ENCODE measurements at places on chromosomes 2 and 18.
A peak's percentile ranks its signal among the peaks of the same experiment; 100 is the strongest.

GRCh38 chr2:239916205-239917124, 108.7 kb downstream of the NDUFA10 start:
- DNase-seq: no peak

DNA sequence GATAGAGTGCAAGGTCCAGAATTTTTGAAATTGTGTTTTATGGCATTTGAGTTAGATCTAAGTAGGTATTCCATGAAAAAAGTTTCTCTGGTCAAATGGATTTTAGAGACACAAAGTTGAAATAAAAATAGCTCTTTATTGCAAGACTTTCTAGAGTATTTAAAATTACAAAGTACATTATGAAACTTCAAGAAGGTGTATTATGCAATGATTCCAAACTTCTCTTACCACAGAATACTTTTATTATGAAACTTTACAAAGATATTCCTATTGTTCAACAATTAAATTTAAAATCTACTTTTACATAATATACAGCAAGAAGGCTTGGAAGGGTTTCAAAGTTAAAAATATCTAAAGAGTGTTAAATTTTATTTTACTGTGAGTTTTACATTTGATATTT, 65.9 kb downstream of the CALCRL start:
- no peak for DNase-seq

DNA sequence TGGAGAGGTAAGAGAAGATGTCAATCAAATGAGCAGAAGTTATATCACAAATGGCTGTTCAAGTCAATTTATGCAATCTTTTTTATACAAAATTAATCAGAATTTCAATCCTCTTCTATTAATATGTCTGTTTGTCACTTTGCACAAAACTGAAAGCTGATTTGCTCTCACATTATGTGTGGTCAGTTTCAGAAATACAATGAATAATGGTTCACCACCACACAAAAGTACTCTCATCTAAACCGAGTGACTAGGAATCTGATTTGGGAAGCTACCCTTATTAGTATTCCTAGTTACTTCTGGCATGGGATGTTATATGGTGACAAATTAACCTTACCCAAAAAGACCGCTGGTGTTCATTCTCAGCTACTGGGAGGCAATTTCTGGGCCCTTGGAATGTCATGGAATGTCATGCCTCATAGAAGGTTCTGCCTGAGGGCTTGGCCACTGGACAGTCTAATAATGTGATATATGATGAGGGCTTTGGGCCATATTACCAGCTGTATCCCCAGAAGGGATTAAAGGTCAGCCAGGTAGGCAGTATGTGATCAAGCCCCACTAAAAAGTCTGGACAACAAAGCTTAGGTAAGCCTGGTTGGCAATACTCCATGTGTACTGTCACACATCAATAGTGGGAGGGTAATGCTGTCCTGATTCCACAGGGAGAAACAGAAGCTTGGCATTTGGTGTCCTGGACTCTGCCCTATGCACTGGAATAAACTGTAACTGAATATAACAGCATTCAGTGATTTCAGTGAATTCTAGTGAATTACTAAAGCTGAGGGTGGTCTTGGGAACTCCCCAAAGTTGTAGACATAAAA, 113.2 kb downstream of the PIGN start:
- DNase-seq: no peak

DNA sequence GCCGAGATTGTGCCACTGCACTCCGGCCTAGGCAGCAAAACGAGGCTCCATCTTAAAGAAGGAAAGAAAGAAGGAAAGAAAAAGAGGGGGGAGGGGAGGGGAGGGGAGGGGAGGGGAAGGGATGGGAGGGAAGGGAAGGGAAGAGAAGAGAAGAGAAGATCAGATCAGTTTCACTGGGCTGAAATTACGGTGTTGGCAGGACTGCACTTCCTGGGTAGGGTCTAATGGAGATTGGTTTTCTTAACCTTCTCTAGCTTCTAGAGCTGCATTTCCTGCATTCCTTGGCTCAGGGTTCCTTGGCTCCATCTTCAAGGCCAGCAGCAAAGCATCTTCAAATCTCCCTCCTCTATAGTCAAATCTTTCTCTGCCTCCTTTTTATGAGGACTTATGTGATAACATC, 349.1 kb upstream of the CRIM1 start:
- no peak for DNase-seq

DNA sequence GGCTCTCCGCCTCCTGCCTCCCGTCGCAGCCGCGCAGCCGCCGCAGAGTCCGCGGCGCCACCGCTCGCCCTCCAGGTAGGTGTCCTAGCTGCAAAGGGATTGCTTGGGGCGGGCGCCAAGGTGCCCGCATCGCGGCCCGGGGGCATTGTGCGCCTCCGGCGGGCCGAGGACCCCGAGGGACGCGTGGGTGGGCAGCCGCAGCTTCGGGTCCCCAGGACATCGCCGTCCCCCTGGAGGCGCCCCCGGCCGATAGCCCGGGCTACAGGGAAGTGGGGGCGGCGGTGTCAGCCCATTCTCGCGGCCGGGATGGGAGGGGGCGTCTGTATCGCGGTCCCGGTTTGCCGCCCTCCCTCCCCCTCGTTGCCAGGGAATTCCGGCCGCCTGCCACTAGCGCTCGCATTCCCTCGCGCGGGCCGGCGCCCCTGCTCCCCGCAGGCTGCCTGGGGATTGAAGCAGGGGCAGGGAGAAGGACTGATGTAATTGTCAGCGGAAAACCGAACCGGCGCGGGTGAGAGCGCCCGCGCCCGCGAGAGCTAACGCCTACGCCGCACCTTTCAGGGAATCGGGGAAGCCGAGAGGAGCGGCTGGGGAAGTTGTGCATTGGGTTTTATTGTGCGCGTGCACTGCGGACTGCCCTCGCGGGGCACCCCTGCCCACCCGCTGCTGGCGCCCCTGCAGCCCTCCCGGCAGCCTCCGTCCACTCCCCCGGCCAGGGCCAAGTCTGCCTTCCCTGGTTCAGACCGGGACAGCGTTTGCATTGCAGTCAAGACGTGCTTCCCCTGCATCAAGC, 483 bp downstream of the OSBPL6 start:
- peak; percentile 46 for DNase-seq

DNA sequence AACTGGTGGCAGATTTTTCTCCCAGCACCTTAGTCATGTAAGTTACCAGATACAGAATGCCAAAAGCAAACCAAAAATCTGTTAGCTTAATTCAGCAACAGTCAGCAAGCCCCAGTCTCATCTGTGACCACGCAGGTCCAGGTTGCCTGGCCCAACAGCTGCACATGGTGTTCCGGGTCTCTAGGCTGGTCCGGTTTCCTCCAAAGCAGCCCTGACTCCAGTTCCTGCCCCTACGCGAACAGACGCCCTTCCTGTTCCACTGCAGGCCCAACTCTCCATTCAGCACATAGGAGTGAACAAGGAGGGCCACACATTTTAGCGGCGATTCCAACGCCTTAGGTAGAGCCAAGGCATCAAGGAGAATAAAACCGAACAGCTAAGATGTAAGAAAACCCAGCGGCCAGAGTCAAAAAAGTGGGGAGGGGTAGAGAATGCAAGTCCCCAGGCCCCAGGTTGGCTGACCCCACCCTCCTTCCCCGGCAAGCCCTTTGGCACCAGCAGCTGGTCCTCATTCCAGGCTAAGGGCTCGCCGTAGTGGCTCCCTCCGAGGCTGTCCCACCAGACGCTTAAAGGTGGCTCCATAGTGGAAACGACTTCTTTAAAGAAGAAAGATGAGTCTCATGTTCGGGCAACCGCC, 1.5 kb downstream of the STK25 start:
- no peak for DNase-seq

DNA sequence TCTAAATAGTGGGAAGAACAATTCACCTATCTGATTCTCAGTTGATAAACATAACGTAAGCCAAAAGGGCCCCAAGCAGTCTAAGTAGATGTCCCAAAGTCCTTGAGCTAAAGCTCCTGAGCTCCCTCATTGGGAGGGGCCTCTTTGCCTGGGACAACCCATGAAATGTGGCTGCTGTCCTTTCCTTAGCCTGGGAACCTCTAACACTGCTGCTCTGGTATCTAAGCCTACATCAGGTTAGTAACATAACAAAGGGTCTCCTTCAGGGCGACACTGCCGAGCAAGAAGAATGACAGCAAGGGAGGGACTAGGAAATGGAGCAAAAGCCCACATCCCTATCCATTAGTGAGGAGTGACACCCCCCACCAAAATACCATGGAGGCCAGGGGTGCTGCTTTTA, 98.3 kb downstream of the MAPRE2 start:
- no peak for DNase-seq

DNA sequence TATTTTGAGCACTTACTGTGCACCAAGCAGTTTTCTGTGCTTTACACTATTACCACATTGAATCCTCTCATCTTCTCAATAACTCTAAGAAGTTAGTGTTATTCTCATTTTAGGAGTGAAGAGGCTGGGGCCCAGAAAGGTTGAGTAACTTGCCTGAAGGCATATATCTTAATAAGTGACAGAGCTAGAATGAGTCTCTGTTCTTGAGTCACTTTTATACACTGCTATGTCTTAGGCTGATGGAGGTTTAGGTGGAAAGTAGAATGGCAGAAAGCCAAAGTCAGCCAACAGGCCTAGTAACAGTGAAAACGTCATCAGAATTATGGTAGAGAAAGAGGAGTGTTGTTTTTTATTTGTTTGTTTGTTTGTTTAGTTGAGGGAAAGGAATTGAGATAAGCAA, 27.9 kb upstream of the RPE start:
- DNase-seq: no peak

- DNase-seq: no peak
These were observed at the start of gene CAVIN2 for GRCh38 chr2:191846515-191847476. CAVIN2 (minus strand) TSS chr2:191847088; CDS start chr2:191846925, 163 bp downstream.

DNA sequence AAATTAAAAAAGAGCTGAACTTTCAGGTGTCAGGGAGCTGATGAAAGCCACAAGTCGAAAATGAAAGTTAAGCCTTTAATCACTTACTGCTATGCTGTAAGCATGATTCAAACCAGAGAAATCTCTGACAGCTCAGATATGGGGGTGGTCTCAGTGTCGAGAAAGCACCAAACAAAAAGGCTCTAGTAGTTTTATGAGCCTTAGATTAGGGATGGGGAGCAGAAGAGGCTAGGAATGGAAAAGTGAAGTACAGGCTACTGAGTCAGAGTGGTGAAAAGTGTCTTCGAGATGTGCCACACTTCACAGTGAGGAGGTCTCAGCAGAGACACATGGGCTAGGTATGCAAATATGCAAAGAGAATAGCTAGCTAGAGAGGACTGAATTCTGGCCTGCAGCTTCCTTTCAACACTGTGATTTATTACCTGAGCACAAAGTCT, 482.2 kb downstream of the SPAG16 start:
- no peak for DNase-seq

DNA sequence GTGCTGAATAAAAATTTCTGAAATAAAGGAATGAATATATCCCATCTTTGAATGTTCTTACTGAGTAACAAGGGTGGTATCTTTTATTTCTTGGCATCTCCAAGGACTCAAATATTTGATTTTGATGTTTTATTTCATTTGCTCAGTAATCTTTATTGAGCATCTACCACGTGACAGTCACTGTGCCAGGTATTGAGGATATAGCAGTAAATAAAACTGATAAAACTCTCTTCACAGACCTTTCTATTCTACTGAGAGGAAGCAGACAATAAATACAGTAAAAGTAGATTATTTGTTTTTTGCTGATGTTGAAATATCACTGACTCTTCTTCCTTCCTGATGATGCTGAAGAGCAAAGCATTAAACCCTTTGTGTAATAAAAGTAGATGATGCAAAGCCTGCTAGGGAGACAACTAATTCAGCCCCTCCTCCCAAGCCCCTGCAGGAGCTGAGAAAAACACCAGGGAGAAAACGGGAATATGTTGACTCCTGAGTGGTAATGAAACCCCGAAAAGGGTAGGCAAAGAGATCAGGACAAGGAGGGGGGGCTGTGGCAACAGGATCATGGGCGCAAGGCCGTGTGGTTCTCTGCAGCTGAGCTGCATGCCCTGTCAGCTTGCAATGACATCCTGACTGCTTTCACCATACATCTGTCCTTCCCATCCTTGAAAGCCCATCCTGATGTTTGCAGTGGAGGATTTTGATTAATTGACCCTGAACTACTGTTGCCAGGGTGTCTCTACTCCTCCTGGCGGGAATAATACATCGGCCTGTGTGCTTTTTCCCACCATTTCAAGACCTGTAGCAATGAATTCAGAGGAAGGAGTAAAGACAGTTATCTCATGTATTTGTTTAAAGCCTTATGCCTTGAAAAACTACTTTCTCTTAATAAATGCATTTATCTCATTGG, 117.4 kb downstream of the EML6 start:
- DNase-seq: no peak

GRCh38 chr18:49626842-49627467, 65.1 kb downstream of the LIPG start:
- no peak for DNase-seq

DNA sequence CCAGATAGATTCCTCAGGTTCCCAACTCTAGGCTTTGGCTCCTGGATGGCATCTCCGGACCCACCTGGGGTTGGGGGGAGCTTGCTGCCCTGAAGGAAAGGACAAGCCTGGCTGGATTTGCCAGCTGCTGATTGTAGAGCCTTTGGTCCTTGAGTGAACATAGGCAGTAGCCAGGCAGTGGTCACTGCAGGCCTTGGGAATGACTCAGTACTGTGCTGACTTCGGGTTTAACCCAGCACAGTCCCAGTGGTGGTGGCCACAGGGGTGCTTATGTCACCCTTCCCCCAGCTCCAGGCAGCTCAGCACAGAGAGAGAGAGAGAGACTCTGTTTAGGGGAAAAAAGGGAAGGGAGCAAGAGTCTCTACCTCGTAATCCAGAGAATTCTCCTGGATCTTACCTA, 27.7 kb upstream of the ACTR2 start:
- DNase-seq: no peak

GRCh38 chr2:69683170-69683971, 39.8 kb upstream of the AAK1 start:
- DNase-seq: no peak

GRCh38 chr2:221210686-221211085, 361.4 kb downstream of the EPHA4 start:
- no peak for DNase-seq

Data from midbrain (tissue), 1 donor.